ENCODE measurements at places on chromosomes 6 and 20.
A peak's percentile ranks its signal among the peaks of the same experiment; 100 is the strongest.

GRCh38 chr20:62980970-62981369 lies 25.8 kb downstream of the BHLHE23 start:
- peak; percentile 41 for DNase-seq

DNA sequence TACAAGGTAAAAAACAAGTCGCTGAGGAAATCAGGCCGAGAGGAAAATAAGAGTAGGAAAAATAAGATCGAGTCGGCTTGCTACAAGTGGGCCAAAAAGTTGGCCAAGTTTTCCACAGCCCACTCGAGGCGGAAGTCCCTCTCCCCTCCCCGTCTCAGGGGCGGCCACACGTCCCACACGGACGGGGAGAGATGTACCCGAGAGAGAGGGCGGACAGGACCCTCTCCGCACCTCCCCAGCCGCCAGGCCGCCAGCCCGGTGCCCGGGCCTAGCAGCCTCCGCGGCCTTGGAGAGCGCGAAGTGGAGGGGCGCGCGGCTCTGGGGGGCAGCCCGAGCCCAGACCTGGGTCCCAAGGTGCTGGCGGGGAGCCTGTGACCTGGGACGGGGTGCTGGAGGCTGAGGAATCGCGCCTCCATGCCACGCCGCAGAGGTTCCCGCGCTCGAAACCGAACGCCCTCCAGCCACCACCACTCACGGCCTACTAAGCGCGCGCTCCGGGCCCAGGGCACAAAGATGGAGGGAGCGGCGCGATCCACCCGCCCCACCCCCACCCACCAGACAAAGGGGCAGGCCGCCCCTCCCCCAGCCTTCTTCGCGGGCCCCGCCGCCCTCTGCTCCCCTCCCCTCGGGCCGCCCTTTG lies 1.9 kb upstream of the HMGA1 start:
- DNase-seq: no peak

- no peak for DNase-seq
Observed at GRCh38 chr6:14458669-14459266, 341.2 kb downstream of the CD83 start.

DNA sequence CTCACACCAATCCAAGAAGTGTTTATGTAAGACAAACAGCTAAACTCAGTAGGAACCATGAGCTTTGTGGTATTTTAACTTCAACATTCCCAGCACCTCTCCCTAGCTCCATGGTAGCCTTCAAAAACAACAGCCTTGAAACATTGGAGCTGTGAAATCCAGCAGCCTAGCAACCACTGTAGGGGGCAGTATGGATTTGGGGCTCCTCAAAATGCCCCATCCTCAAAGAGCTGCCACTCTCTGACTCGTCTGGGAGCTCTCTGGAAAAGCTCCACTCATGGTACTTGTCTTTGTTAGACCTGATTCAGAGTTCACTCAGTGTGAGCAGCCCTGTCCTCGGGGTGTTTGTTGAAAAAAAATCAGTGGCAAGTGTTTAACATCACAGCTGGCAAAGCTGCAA lies 82.9 kb downstream of the KIF6 start:
- DNase-seq: no peak

DNA sequence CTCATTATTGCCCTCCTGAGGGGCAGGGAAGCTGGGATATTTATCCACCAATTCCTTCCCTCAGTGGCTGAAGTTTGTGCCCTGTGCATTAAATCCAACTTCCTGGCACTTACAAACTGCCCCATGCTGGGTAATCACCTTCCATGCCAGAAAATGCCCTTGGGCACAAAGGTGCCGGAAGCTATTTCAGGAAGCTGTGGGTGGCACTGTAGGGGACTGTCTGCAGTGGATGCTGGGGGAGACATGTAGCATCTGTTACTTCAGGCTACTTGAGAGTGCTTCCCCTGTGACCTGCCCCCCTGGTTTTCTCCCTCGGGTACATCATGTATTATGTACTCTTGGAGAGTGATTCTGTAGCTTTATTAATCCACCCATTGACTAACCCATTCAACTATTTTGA lies 24.7 kb upstream of the RALGAPA2 start:
- no peak for DNase-seq

- no peak for DNase-seq
Observed at GRCh38 chr20:41078329-41078728, 49.7 kb downstream of the TOP1 start.

DNA sequence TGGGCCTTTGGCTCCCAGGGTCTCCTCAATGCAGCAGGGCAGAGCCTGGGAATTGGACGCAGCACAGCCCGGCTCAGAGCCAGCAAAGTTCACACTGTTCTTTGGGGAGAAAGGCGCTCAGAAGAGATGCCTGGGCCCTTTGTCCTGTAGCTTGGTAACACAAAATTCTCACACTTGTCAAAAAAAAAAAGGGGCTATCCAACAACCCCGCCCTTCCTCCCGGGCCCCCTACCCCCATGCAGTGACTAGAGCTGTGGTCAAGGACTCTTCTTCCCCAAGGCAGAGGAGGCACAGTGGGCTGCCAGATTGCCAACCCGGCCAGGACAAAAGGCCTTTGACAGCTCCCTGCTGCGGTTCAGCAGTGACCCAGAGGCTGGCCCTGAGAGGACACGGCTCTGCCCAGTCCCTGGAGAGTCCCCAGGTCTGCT lies 2.0 kb downstream of the NKAIN4 start:
- DNase-seq: no peak

GRCh38 chr6:157510323-157511188 lies 129.6 kb downstream of the ZDHHC14 start:
- DNase-seq: peak; percentile 16

GRCh38 chr6:136669299-136669699 lies 119.1 kb upstream of the MAP7 start:
- DNase-seq: no peak
